ENCODE measurements at places on chromosomes 5 and 9.

DNA sequence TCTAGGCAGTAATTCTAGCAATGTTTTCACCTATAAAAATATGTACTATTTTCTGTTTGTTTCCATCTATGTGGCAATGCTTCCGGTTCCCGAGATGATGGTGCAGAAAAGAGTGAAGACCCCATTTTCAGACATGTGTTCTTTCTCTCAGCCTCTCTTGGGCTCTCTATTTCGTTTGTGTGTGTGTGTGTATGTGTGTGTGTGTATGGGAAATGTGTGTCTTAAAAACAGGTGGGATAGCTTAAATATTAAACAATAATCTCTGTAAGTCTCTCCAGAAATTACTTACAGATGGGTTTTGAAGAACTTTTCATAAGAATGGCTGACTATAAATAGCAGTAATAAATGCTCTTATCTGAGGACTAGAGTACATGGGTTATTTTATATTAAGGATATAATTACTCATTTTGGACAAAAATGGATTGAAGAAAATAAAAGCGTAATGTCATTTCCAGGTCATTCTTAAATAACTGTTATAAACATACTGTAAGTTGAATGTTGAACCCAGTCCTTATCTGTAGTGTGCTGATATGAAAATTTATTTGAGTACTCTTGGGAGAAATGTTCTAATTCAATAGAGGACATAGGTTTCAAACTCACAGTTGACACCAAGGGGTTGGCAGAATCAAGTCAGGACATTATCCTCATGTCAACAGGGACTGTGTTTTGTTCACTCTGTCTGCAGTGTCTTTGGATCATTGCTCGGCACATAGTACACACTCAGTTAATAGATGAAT, 31.1 kb downstream of the PCSK5 start:
- DNase-seq, result no peak

GRCh38 chr9:124660341-124660801, 110.7 kb downstream of the NR6A1 start:
- no peak for DNase-seq

GRCh38 chr5:4124221-4124970, 528.8 kb downstream of the IRX1 start:
- no peak for DNase-seq

DNA sequence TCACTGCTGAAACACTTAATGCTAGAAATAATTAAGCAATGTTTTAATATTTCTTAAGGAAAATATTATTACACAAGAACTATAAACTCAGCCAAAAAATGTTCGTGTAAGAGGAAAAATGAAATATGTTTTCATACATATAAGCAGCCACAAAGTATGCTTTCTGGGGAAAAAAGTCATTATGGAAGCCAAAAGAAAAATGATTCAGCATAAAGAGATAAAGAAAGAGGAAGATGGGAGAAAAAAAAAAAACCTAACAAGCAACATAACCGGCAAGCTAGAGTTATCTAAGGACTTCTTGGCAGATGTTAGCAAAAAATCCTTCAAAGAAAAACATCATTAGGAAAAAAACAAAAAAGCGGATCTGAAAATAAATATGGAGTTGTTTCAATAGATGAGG, 179.1 kb downstream of the MUSK start:
- DNase-seq, result no peak

DNA sequence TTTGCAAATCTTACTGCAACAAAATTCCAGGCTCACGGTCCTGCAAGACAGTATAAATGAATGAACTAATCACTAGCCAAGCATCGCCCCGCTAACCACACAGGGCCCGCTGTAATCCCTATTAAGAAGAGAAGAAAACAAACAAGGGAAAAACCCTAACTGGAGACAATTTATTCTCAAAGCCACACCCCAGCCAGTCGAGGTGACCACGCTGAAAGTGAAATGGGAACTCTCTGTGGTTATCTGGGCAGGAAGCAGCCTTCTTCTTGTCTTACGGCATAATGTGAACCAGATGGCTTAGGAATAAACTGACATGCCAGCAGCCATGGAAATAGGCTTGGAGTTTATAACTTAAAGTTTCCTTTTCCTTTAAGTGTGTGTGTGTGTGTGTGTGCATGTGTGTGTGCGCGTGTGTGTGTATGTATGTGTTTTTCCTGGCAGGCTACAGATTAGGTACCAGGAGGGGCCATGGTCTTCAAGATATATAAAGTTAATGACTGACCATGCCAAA, 120.2 kb downstream of the SEMA6A start:
- DNase-seq, result peak; percentile 78

All from AG04450 (cell line).